ENCODE measurements at places on chromosomes 1 and 21.
A peak's percentile ranks its signal among the peaks of the same experiment; 100 is the strongest.

DNA sequence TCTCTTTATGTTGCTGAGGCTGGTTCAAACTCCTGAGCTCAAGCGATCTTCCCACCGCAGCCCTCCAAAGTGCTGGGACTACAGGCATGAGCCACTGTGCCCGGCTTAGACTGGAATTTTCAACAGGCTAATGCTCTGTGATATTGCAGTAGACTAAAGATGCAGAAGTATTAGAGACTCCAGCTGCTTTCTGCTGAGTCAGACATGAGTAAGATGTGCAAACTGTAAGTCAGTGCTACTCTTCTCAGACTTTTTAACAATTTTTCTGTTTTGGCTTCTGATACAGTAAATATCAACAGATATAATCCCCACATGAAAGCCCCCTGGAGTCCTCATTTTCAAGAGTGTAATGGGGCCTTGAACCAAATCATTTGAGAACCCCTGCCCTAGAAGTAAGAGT is 29.3 kb upstream of the NLRP3 start:
- no peak for ATAC-seq

DNA sequence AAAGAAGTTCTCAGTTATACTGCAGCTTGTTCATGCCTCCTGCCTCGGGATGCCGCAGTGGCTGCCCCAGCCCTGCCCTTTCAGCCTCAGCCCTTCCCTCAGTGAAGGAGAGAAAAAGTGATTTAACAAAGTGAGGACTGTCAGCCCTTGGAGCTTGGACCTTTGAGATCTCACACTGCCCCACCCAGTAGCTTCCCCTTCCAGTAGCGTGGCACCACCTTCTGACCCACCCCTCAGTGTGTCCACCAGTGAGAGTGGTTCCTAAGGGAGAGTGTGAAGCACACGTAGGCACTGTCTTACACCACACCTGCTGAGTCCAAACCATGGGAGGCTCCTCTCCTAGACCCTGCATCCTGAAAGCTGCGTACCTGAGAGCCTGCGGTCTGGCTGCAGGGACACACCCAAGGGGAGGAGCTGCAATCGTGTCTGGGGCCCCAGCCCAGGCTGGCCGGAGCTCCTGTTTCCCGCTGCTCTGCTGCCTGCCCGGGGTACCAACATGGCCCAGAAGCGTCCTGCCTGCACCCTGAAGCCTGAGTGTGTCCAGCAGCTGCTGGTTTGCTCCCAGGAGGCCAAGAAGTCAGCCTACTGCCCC is at the start of gene CDA:
CDA (plus strand) TSS at position 464 of the 592 bp plus-strand sequence; CDS start at position 497, 33 bp downstream.
- ATAC-seq, result peak; percentile 85

DNA sequence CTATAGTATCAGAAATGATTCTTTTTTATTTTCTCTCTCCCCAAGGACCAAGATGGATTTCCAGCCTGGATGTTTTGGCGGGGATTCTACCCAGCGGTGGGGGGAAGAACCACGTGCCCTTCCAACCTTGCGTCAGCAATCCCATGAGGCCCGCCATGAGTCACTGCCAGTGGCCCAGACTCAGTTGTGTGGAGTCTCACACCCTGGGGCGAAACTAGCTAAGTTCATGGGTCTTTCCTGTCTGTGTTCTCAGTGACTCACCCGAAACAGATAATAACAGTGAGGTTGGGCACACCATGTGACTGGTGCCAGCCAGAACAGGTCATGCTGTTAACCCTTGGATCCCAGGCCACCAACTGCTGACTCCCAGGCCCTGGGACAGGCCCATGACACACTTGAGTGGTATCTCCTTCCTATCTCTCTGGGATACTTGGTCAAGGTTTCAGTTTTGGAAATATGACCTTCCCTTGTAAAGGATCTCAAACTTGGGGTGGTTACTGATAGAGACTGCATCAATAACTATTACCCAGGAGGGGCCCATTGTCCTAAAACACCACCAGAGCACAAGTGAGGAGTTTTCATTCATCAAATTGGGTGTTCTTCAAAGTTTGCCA is 98.0 kb upstream of the DUSP10 start:
- ATAC-seq, result peak; percentile 99

- ATAC-seq, result no peak
Measured at GRCh38 chr1:39086865-39087409, 60.8 kb downstream of the NDUFS5 start.

DNA sequence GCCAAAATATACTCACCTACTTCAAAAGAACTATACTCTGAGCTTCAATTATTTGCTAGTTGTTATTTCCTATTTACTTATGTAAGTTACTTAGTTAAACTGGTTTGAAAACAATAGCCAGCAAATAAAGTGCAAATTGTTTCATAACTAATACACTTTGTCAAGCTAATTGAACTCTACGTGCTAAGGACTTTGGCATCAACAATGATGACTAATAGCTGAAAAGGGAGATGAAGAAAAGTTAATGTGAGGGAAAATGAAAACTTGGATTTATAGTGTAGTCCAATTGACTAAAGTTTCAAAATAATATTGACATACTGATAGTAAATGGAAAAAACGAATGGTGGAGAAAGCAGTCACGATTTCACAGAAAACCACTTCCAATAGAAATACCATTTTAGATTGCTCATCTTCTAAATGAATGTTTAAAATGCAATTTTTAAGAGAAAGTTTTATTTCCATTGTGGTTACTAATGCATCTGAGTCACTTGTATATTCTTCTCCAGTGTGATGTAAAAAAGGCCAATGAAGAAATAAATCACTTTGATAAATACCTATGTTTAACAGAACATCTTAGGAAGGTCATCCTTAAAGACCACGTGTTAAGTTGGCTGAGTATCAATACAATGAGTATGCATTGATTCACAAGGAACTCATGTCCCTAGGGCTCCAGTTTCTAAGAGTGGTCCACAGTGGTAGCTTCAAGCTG is 455.2 kb downstream of the LTN1 start:
- ATAC-seq, result no peak

DNA sequence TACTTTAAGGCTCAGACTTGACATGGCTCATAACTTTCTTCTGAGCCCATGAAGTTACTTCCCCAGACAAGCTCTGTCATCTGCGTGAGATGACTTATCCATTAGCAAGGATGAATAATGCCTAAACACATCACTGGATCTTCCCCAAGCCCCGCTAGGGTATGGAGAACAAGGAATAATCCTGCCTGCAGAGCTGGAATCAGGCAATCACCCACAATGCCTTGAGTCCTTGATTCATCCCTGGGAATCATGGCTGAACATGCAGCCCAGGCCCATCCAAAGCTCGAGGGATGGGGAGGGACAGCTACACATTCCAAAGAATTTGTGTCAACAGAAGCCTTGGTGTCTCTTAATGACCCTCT is 131.7 kb downstream of the PSMG1 start:
- ATAC-seq, result peak; percentile 40

- no peak for ATAC-seq
Measured at GRCh38 chr1:181551249-181551648, 67.9 kb downstream of the CACNA1E start.

- ATAC-seq, result peak; percentile 87
Measured at GRCh38 chr1:84750110-84750730, 60.0 kb upstream of the SSX2IP start.

DNA sequence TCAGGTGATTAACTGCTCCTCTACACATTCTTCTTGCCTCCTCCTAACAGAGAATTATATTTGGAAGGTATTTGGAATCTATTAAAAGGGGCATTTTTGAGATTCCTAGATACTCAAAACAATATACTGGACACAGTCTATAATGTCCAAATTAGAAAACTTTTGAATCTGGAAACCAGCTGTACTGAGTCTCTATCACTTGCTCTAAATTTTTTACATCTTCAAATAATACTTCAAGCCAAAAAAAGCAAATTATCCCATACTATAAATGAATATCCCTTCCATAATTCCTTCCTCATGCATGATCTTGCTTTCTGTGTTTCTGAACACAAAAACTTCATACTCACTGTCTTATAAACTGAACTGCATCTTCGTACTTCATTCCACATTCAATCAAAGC is 28.5 kb downstream of the PTP4A2 start:
- ATAC-seq, result no peak

- ATAC-seq, result no peak
Measured at GRCh38 chr1:155188268-155188667, 14.6 kb downstream of the TRIM46 start.

- no peak for ATAC-seq
Measured at GRCh38 chr21:39628385-39628784, 15.6 kb downstream of the B3GALT5 start.

- ATAC-seq, result peak; percentile 35
Measured at GRCh38 chr1:77282187-77282865, 507 bp downstream of the AK5 start.

DNA sequence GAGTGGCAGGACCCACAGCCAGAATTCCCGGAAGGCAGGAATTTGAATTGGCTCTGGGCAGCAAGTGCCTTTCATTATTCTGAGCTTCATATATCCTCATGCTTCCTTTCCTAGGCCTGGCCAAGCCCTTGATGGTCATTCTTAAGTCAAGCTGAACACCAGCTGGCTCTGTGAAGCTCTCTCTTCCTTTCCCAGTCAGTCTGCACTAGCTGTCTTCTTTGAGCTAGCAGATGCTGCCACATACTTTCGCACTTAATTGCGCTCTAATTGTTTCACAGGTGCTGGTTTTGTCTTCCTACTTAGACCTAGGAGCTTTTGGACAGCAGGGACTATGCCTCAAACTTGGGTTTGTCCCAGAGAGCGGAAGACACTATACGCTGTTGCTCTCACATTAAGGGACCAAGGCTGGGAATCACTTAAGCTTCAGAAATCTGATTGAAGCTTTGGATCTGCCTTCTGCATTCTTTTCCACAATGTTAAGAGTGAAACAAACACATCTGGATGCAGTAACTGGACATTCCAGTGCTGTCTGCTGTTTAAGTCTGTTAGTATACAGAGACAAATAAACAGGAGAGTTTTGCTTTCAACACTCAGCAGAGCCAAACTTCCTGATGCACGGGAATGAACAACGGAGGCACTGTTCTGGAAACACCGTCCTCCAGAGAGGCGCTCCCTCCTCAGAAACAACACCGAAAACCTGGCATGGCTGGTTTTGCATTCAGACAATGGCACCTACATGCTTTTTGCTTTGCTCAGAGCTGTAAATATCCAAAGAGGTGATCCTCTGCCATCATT is 2.2 kb downstream of the TLR5 start:
- ATAC-seq, result peak; percentile 20

- ATAC-seq, result no peak
Measured at GRCh38 chr1:81029266-81029665, 771.5 kb upstream of the ADGRL2 start.

DNA sequence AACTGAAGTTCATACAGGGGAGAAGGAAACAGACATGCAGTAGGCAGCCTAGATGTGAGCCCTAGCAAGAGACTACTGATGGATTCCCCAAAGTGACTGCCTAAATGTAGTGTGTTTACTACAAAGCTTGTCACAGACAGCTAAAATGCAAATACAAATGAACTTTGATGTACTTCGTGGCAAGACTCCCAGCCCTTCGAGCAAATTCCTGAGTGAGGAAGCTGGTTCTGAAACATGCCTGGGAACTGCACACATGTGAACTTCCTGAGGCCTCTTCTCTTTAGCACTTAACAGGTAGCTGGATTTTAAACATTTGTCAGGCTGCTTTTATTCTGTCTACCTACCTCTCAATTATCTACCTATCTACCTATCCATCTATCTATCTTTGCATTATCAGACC is 6.7 kb upstream of the IRF2BP2 start:
- no peak for ATAC-seq

GRCh38 chr1:65527707-65528503 is 107.4 kb downstream of the LEPR start:
- no peak for ATAC-seq

GRCh38 chr21:33069994-33070743 is at the start of gene OLIG1:
OLIG1 (plus strand) TSS chr21:33070141; CDS start chr21:33070247, 106 bp downstream.
- peak; percentile 54 for ATAC-seq

- ATAC-seq, result no peak
Measured at GRCh38 chr1:231107600-231108326, 54.1 kb upstream of the TRIM67 start.

GRCh38 chr1:223827193-223827663 is 18.5 kb downstream of the TP53BP2 start:
- ATAC-seq, result peak; percentile 90

DNA sequence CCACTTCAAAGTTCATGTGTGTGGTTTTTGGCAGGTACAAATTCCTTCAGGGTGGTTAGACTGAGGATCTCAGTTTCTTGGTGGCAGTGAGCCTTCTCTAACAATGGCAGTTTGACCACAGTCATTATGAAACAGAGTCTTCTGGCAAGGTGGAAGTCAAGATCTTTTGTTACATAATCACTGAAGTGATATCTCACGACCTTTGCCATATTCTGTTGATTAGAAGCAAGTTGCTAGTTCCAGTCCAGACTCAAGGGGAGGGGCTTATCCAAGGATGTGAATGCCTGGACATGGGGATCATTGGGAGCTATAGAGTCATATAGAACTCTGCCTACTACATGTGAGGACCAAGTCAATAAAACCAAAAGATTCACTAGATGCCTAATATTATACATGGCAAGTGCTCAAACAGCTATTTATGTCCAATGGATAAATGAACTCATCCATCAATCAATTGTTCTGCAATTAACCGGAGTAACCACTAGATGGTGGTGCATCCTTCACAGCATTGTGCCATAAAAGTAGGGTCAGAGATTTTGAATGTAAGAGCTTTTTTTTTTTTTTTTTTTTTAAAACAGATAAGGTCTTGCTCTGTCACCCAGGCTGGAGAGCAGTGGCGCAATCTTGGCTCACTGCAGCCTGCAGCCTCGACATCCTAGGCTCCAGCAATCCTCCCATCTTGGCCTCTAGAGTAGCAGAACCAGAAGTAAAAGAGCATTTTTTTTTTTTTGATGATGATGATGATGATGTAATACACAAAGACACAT is 131.9 kb downstream of the CRB1 start:
- ATAC-seq, result no peak

GRCh38 chr21:45175326-45176095 is 101.1 kb downstream of the ADARB1 start:
- no peak for ATAC-seq

DNA sequence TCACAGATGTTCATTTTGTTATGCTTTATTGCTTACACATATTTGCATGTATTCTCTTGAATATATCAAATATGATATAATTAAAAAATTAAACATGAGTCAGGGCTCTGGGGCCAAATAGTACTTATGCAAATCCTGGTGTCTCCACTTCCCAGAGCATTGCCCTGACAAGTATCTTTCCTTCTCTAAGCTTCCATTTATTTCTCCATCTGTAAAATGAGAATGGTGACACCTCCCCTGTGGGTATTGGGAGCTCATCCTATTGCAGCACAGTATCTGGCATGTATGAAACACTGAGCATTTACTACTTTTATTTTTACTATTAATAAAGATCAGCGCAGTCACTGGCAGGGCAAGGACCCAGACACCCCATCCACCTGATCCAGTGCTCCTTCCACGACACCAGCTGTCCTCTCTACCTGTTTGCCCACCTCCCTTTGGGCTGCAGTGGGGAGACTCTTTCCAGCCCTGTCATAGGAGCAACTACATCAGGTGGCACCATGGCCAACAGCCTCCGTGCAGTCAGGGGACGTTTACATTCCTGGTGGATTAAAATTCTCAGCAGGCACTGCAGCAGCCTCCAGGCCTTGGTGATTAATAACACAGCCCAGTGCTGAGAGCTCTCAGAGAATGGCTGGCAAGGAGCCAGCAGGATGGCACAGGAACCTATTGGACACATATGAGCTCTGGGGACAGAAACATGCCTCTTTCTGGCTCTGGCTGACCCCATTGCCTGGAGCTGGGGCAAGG is 113.0 kb downstream of the DMRTB1 start:
- peak; percentile 93 for ATAC-seq

Data from esophagus mucosa (tissue), 1 donor.